ENCODE measurements at places on chromosomes 6 and 20. TPM values are rescaled to one million over a fixed set of nuclear protein-coding genes. Genes with fewer than 3 reads are reported as not detected.

The VSTM2L gene
- 11.1 TPM for total RNA-seq

The MCHR2 gene
- total RNA-seq: not detected

The E2F1 gene
- total RNA-seq: 2.3 TPM

The MAN1A1 gene
- total RNA-seq: 15.0 TPM

The NKX2-2 gene
- total RNA-seq: 0.11 TPM

The CAGE1 gene
- total RNA-seq: not detected

- peak; percentile 5 for DNase-seq
Measured at GRCh38 chr6:157707576-157707975, 115.5 kb upstream of the SNX9 start.

GRCh38 chr6:143097224-143097795 is 36.6 kb downstream of the AIG1 start:
- DNase-seq: no peak

DNA sequence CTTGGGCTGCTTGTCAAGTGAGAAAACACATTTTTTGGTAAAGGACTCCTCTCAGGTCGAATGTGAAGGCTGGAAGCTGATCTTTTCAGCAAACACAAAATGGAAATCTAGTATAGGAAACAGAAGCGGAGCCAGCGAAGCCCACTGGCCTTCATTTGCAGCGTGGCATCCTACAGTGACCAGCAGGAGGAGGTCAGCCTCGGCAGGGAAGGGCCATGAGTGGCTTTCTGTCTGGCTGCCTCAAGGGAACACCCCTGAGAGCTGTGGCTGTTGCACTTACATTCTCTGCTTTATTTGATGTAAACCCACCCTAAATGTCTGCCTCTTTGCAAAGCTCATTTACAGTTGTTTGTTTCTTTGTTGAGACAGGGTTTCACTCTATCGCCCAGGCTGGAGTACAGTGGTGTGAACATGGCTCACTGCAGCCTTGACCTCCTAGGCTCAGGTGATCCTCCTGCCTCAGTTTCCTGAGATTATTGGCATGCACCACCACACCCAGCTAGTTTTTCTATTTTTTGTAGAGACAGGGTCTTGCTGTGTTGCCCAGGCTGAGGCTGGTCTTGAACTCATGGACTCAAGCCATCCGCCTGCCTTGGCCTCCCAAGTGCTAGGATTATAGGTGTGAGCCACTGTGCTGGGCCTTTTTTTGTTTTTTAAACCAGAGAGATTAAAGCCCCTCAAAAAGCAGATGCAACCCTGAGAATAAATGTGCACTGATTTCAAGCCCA is 322.0 kb upstream of the SOX4 start:
- DNase-seq: no peak

DNA sequence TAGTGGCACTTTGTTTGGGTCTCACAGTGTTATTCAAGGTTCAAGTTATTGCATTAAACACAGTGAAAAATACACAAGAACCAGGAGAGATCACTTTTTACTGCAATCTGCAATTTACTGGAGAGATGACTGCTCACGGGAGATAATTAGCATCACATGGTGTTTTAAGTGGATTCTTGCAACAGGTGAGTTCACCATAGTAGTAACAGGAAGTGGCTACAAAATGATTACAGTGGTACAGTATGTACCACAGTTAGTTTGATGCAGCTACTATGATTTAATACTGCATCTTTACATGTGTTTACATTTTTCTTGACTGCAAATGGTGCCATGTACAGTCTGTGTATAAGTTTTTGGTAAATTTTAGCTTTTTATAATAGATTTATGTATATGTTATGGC is 96.5 kb upstream of the SCP2D1 start:
- no peak for DNase-seq

GRCh38 chr6:165222315-165223025 is 86.9 kb downstream of the C6orf118 start:
- no peak for DNase-seq

DNA sequence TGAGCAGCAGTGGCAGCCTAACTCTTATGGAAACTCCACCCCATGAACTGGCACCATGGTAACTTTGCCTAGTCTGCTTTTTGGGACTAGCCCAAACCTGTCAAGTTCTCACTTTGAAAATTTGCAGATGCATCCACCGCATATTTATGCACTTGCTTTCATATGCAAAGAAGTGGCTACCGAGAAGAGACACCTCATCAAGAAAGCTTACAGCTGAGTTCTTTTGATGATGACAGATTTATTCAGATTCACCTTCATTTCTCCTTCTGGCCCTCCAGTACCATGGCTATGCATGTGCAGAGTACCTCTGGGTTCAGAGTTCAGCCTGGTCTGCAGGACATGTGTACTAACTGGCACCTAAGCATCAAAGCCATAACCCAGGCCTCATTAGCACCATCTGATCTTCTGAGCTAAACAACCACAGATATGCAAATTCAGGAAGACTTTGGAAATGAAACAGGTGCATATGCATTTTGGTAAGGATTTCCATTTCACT is 154.3 kb upstream of the TENT5A start:
- DNase-seq: no peak

GRCh38 chr6:126071000-126071647 is 84.8 kb downstream of the TRMT11 start:
- DNase-seq: no peak

DNA sequence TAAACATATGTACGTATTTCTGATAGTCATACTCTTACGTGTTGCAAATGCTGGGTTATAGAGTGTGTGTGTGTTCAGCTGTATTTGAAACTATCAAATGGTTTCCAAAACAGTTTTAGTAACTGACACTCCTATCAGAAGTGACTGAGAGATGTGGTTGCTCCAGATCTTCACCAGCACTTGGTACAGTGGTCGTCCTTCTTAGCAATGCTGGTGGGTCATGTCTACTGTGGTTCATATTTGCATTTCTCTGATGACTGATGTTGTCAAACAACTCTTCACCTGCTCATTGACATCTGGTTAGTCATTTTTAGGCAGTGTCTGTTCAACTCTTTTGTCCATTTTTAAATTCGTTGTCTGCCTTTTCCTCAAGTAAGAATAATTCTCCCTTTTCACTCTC is 259.3 kb downstream of the KIF16B start:
- DNase-seq: no peak

DNA sequence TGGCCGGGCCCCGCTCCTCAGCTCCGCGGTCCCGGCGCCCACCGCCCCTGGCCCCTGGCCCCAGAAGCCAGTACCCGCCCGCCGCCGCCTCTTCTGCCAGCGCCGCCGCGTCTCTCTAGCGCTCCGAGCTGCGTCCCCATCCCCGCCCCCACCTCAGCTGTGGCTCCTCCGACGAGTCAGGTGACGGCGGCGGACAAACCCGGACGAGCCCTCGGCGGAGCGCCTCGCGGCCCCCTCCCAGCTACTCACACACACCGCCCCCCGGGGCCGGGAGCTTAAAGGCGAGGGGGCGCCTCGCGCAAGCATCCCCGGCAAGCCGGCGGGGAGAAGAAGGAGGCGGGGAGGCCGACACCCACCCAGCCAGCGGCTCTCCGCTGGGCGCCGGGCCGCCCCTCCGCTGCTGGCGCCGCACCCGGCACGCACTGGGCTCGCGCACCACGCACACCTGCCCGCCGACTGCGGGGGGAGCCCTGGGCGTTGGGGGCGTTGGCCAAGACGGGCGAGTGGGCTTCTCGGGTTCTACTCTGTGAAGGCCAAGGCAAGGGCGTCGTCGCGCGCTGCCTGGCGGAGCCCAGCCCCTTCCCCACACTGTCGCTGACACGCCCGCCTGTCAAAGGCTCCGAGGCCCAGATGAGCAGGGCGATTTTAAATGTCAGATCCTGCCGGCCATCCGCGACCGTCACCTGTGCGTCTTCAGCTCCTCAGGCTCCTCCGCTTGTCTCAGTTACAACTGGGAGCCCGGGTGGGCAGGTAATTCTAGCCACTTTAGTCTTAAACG is at the start of gene SNAP91:
SNAP91 (minus strand) TSS at position 132 of the 778 bp plus-strand sequence. CDS start 1,174 bp downstream, outside the sequence.
- no peak for DNase-seq

DNA sequence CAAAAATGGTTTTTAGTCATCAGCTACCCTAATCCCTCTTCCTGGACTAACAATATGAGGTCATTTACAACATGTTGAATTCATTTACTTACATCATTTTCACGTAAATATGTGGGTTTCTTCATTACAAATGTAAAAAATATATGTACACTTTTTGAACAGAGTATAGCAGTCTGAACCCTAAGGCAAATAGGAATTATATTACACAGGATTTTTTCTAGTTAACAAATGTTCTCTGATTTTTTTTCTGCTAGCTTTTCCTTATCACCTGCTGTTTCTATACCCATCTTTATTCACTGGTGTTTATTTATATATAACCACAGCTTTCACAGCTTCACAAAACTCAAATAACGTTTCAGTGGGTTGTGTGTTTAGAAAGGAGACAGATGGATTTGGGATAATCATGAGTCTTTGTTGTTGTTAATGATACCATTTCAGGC is 21.0 kb upstream of the CD2AP start:
- DNase-seq: no peak

GRCh38 chr6:70886661-70887060 is 70.2 kb downstream of the B3GAT2 start:
- DNase-seq: no peak

GRCh38 chr6:147891671-147892070 is 383.2 kb downstream of the SAMD5 start:
- DNase-seq: no peak

DNA sequence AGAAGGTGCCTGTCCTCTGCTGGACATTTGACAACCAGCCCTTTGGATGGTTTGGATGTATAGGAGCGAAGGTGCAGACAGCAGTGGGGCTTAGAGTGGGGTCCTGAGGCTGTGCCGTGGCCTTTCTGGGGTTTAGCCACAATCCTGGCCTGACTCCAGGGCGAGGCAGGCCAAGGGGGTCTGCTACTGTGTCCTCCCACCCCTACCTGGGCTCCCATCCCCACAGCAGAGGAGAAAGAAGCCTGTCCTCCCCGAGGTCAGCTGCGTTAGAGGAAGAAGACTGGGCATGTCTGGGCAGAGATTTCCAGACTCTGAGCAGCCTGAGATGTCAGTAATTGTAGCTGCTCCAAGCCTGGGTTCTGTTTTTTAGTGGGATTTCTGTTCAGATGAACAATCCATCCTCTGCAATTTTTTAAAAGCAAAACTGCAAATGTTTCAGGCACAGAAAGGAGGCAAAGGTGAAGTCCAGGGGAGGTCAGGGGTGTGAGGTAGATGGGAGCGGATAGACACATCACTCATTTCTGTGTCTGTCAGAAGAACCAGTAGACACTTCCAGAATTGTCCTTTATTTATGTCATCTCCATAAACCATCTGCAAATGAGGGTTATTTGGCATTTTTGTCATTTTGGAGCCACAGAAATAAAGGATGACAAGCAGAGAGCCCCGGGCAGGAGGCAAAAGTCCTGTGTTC is 1.3 kb upstream of the CDKN1A start:
- no peak for DNase-seq

GRCh38 chr6:141833001-141833655 is 299.6 kb upstream of the GJE1 start:
- no peak for DNase-seq

GRCh38 chr6:16130437-16130891 is 1.6 kb downstream of the MYLIP start:
- DNase-seq: no peak

DNA sequence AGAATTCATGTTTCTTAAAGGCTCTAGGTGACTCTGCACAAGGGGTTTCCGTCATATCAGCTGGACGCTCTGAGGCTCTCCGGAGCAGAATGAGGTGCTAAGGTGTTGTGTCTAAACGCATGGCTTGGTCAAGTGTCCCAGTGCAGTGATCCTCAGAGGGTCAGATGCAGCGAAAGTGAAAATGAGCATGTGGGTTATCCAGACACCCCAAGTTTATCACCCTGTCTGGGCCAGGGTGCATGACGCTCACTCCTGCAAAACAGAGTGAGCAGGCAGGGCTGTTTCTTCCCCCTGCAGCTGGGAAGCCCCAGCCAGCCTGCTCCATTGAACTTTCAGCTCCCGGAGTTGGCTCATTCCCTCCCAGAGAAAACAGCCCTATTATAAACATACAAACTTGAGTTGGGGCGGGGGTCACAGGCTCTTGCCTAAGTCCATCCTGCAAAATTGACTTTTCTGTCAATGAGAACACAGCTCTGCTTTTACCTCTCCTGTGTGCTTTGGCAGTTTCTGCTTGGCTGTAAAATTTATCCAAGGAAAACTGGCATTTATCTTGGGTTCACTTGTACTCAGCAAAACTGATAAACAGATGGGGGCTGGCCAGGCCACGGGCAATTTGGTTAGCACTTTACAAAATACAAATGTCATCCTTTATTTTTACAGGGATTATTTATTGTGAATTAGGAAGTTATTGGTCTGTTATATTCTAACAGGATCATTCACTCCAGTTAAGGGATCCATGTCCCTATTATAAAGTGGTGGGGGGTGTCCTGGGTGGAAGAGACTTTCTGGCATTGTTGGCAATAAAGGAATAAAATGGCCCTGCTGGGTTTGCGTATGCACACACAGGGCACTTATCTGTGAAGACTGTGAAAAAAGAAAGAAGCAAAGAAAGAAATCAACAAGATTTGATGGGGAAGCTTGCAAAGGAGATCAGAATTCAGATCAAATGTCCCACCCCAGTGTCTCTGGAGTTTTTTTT is 154.9 kb downstream of the FOXA2 start:
- DNase-seq: no peak

GRCh38 chr20:8335059-8335458 is 203.0 kb downstream of the PLCB1 start:
- no peak for DNase-seq

- DNase-seq: no peak
Measured at GRCh38 chr6:157535340-157536222, 154.6 kb downstream of the ZDHHC14 start.
